HFFc6 (cell line): ENCODE measurements at places on chromosomes 7 and 10. TPM values are rescaled to one million over a fixed set of nuclear protein-coding genes. Genes with fewer than 3 reads are reported as not detected.

TAS2R41 gene
- total RNA-seq: not detected in 3 replicates

DNA sequence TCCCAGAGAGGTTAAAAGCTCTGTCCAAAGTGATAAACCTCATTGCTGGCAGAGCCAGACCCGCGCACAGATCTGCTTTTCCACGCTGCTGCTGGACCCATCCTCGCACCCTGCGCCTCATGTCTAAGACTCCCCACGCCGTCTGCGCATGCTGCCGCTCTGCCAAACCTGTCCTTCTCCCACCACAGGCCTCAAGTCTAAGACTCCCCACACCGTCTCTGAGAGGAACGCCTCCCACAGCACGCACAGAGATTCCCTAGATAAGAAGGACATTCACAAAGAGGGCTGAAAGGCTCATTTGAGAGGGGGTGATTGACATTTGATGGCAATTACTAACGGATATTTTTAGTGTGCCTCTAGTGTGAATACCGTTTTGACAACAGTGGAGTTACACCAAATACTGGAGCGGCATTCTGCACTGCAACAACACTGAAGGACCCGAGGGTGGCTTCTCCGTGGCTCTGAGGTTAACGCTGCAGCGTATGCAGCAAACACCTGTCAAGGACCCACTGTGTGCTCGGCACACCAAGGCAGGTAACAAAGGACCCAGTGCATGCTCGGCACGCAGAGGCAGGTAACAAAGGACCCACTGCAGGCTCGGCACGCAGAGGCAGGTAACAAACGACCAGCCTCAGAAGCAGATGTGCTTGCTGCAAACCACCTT lies 231.4 kb downstream of the DNAJB6 start:
- no peaks in the 10 kb centered on the region; the same call in 1 of the 2 replicates for H3K36me3 ChIP-seq
- peak overlapping the region; percentile 92 for H3K4me3 ChIP-seq
- no peak overlapping the region for H3K27ac ChIP-seq
- peaks cover 23% of the 10 kb centered on the region for H3K27me3 ChIP-seq
- DNase-seq: no peak
- peaks cover 36% of the 10 kb centered on the region for H3K4me1 ChIP-seq

- peaks cover 33% of the 10 kb centered on the region for H3K4me1 ChIP-seq
- H3K36me3 ChIP-seq: no peaks in the 10 kb centered on the region
- DNase-seq: no peak
- H3K4me3 ChIP-seq: no peak overlapping the region
- H3K27me3 ChIP-seq: peaks cover 6% of the 10 kb centered on the region; the same call in 1 of the 2 replicates
- no peak overlapping the region for H3K27ac ChIP-seq
These were observed 51.2 kb upstream of the STK17A start for GRCh38 chr7:43531700-43532099.

DNA sequence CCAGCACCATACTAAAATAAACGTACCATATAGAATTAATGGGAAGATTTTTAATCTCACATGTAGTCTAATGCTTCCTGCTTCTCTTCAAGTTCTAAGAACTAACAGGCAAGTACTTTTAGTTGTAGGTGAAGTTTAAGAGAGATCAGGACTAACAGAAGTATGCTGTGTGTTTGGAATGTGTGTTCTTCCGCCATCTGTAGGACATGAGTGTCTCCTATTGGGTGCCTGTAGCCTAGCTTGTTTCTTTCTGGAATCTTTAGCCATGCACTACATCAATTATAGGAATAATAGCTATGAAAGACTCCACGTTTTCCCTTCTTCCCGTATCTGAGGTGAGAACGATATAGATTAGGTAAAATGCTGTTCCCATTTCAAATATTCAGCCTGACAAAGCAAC lies 140.2 kb upstream of the AHR start:
- peaks cover 7% of the 10 kb centered on the region for H3K4me1 ChIP-seq
- no peak overlapping the region for H3K27ac ChIP-seq
- DNase-seq: no peak
- no peaks in the 10 kb centered on the region for H3K36me3 ChIP-seq
- H3K27me3 ChIP-seq: no peaks in the 10 kb centered on the region

GRCh38 chr7:130917669-130918128 lies 183.7 kb upstream of the KLF14 start:
- peak; percentile 51 for DNase-seq
- peaks cover 28% of the 10 kb centered on the region for H3K36me3 ChIP-seq
- H3K4me1 ChIP-seq: peaks cover 95% of the 10 kb centered on the region
- H3K27me3 ChIP-seq: peaks cover 4% of the 10 kb centered on the region; the same call in 1 of the 2 replicates

WAPL gene
- 32.0 to 37.1 TPM (median 36.3 TPM) in 3 replicates for total RNA-seq

- H3K27ac ChIP-seq: no peak overlapping the region
- H3K4me1 ChIP-seq: peaks cover 14% of the 10 kb centered on the region
- no peaks in the 10 kb centered on the region for H3K36me3 ChIP-seq
- peaks cover 11% of the 10 kb centered on the region for H3K27me3 ChIP-seq
- peak; percentile 20 for DNase-seq
- no peak overlapping the region for H3K4me3 ChIP-seq
These were observed 6.2 kb upstream of the TMEM243 start for GRCh38 chr7:87225696-87226095.

GRCh38 chr10:110779489-110779888 lies 92.2 kb upstream of the PDCD4 start:
- no peaks in the 10 kb centered on the region for H3K36me3 ChIP-seq
- H3K27ac ChIP-seq: no peak overlapping the region
- H3K4me1 ChIP-seq: peaks cover 10% of the 10 kb centered on the region
- DNase-seq: no peak
- no peak overlapping the region for H3K4me3 ChIP-seq
- H3K27me3 ChIP-seq: peaks cover 32% of the 10 kb centered on the region

DNA sequence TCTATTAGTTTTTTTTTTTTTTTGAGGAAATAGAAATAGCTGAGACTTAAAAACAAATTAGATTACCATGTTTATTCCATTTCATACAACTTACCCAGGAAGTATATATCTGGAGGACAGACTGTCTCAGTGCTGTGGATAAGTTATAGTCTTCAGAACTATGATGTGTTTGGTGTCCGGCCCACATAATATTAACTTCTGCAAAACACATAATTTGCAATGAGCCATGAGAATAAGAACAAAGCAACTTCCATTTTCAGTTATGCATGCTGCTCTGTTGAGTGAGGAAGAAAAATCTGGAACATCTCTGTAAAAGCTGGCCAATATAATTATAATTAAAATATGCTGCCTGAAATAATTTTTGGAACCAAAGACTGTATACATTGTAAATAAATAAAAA lies 130.9 kb downstream of the AGMO start:
- no peak for DNase-seq
- H3K27ac ChIP-seq: no peak overlapping the region
- H3K4me3 ChIP-seq: no peak overlapping the region
- H3K27me3 ChIP-seq: no peaks in the 10 kb centered on the region

DNA sequence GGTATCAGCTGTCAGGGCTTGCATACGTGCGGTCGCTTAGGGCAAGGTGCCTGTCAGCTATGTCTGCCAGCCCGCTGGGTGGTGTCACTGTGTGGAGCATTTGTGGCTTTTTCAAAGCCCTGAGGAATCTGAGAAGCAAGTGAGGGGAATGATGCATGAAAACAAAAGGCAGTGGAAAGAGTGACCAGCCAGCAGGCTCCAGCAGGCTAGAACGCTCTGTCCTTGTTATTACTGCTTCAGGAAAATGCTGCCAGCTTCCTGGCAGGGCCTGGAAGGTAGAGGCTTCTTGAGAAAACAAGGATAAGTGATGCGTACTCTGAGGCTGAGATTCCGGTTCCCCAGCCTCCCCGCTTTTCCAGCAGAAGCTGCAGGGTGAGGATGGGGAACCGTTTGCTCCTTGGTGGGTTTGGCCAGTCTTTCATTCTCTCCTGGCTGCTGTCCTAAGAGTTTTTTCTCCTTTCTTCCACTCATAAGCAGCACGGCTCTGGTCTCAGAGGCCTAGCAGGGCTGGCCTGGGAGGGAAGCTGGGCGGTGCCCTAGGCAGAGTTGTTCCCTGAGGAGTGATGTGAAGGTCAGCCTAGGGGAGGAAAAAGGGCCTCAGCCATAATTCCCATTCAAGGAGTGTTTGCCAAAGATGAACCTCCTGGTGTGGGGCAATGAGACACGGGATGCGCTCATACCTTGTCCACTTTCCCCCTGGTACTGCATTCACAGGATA lies 42.8 kb upstream of the MKLN1 start:
- H3K27ac ChIP-seq: no peak overlapping the region
- H3K27me3 ChIP-seq: no peaks in the 10 kb centered on the region
- DNase-seq: no peak

DNA sequence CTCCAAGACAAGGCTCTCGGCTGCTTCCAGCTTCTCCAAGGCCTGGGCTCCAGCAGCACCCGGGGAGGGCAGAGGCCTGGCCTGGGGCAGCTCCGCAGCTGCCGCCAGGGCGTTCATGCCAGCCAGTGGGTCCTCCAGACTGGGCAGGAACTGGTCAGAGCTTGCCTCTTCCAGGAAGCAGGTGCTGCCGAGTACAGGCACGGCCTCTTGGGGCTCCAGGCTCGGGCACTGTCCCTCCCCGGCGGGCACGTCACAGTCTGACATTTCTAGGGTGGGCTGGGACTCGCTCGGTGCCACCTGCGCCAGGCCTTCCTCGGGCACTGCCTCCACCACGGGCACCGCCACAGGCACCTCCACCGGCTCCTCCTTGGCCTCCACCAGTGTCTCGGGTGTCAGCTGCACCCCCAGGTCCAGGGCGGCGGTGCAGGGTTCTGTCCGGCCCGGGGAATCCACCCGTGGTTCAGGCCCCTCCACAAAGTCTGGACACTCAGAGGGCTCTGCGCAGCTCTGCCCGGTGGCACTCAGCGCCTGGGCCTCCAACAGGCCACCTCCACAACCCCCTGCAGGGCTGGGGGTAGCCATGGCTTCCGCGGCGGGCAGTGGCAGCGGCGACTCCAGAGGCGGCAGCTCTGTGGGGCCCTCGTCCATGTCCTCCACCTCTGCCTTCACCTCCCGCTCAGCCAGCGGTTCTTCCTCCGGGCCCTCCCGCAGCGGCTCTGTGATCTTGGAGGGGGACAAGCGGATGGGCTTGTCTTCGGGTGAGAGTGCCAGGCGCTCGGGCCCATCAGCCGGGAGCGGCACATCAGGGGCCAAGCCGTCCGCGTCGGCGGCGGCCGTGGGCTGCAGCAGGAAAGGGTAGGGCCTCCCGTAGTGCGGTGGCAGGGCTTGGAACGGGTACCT lies 52.9 kb downstream of the TNRC18 start:
- no peak overlapping the region for H3K4me3 ChIP-seq
- H3K36me3 ChIP-seq: peaks cover 17% of the 10 kb centered on the region
- DNase-seq: no peak
- peaks cover 18% of the 10 kb centered on the region for H3K4me1 ChIP-seq
- no peaks in the 10 kb centered on the region; the same call in none of the 2 replicates for H3K27me3 ChIP-seq
- no peak overlapping the region for H3K27ac ChIP-seq

DNA sequence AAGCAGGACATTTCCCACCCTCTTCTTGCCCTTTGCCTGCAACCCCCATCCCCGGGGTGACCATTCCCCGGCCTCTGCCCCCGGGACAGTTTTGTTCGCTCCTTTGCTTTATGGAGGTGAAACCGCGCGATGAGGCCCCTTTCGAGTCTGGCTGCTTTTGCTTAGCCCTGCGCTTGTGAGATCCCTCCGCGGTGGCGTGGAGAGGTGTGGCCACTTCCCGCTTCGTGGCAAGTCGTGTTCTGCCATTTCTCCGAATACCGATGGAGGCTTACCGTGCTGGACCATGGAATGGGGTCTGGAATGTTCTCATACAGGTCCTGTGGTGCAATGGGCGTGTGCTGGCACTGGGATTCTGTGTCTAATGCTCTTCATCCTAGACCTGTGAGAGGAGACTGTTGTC lies 106.7 kb downstream of the LHPP start:
- H3K27me3 ChIP-seq: peaks cover 37% of the 10 kb centered on the region
- no peaks in the 10 kb centered on the region for H3K36me3 ChIP-seq
- no peaks in the 10 kb centered on the region for H3K4me1 ChIP-seq
- no peak overlapping the region for H3K4me3 ChIP-seq
- no peak overlapping the region for H3K27ac ChIP-seq

- H3K4me3 ChIP-seq: no peak overlapping the region
- no peaks in the 10 kb centered on the region for H3K4me1 ChIP-seq
- peaks cover 15% of the 10 kb centered on the region for H3K27me3 ChIP-seq
- DNase-seq: no peak
- H3K36me3 ChIP-seq: no peaks in the 10 kb centered on the region
- no peak overlapping the region for H3K27ac ChIP-seq
These were observed 8.0 kb downstream of the VSTM4 start for GRCh38 chr10:49107111-49107886.

- peaks cover 12% of the 10 kb centered on the region; the same call in 1 of the 2 replicates for H3K27me3 ChIP-seq
- no peak for DNase-seq
- peaks cover 6% of the 10 kb centered on the region for H3K4me1 ChIP-seq
- no peaks in the 10 kb centered on the region for H3K36me3 ChIP-seq
These were observed 342.3 kb upstream of the NRP1 start for GRCh38 chr10:33676606-33677339.
